ENCODE measurements at places on chromosomes 4 and X. TPM values are rescaled to one million over a fixed set of nuclear protein-coding genes. Genes with fewer than 3 reads are reported as not detected.
A peak's percentile ranks its signal among the peaks of the same experiment; 100 is the strongest.

Gene CHRNA9
- not detected for total RNA-seq

Gene SEPTIN6
- total RNA-seq = 204 TPM

Gene CPLX1
- 3.6 TPM for total RNA-seq

Gene ENPEP
- 0.16 TPM for total RNA-seq

Gene PPAT
- 50.1 TPM for total RNA-seq

Gene IGBP1
- total RNA-seq = 64.3 TPM

Gene PF4V1
- total RNA-seq = not detected

Gene GPAT3
- total RNA-seq = 5.6 TPM

DNA sequence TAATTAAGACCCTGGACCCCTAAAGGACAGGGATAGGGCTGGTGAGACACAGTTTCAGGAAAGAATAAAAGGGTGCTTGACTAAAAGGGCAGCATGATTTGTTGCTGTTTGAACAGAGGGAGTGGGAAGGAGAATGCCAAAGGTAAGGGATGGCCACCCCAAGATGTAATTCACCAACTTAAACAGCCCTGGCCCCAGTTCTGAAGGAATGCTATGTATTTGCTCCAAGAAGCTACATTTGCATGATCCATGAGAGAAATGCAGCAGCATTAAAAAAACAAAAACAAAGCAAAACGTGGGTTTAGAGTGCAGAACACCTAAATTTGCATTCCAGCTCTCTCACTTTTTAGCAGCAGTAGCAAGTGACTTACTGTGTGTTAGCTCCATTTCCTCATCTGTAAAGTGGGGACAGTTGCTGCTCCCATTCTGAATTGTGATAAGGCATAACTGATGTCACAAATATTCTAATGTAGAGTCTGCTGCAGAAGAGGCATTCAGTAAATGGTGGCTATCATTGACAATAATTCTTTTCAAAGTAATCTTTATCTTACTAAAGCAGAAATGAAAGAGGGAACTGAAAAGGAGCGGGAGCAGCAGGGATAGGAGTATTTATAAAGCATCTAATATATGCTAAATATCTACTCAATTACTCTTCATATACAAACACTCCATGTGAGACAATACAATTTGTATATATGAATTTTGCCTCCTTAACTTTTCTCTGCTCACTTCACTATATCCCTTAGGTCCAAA is 115.8 kb downstream of the PPARGC1A start:
- no peak for ATAC-seq

DNA sequence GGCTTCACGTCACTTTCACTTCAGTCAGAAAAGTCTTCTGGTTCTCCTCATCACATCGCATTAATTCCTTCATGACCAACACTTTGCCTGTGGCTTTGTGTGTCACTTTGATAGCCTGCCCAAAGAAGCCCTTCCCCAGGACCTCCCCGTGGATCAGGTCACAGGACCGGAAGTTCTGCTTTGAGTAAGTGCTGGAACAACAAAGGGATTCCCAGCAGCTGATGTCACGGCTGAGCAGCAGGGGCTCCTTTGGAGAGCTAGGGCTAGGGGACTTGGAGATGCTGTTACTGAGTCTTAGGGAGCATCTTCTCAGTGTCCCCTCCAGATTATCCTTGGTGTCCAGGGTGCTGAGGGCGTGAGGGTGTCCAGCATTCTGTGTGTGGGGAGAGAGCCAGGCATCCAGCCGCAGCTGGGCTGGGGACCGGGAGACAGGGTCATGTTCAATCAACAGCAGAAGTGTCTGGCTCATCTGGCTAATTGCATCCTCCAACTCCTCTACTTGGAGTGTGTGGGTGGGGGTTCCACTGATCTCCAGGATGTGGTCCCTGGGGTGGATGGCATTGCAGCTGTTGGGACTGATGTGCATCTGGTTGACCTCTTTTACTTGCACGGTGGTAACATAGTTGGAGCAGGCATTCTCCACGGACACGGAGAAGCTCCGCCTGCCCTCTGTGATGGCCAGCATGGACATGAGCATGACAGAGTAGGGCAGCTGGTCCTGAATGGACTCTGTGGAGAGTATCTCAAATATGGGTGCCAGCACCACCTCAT is 39.2 kb upstream of the ARHGAP6 start:
- no peak for ATAC-seq

- ATAC-seq = no peak
Observed at GRCh38 chr4:182600093-182600492, 317.1 kb downstream of the DCTD start.

DNA sequence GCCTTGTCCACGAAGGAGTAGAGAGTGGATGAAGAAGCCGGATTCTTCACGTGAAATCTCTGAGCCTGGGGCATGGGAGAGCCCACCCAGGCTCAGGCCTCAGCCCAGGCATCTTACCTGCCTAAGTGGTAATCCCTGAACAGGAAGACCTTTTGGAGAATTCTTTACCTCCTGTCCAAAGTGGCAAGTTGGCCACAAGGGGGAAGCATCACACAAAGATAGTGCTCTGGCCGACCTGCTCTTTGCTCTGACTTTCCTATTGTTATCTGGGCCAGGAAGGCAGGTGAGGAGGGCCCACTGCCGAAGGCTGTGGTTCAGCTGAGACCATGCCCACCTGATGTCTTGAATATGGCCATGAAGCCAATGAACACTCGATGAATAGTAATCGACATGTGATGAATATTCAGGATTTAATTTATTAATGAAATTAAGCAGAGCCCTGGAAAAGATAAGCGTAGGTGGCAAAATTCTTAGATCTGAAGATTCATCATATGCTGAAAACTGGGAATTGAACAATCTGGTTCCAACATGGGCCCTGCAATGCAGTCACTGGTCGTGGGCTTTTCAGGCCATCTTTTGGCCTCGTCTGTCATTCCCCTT is 93.8 kb downstream of the PDGFRA start:
- peak; percentile 64 for ATAC-seq

- no peak for ATAC-seq
Observed at GRCh38 chrX:19593690-19594089, 78.4 kb upstream of the MAP3K15 start.

DNA sequence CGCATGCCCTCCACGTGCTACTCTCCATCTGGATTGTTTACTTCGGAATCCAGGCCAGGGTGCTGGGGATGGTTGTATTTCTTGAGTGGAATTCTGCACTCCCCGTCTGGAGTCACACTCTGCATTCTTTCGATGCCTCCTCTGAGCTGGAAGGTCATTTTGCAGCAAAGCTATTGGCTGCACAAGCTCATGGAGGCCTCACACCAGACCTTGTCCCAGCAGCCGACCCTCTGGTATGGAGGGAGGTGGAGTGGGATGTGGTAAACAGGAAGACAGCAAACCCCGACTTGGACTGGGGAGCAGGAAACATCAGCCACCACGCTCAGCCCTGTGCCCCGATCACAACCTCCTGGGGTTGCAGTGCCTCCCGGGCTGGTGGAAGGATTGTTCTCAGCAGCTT is 225.3 kb upstream of the LNX1 start:
- no peak for ATAC-seq

DNA sequence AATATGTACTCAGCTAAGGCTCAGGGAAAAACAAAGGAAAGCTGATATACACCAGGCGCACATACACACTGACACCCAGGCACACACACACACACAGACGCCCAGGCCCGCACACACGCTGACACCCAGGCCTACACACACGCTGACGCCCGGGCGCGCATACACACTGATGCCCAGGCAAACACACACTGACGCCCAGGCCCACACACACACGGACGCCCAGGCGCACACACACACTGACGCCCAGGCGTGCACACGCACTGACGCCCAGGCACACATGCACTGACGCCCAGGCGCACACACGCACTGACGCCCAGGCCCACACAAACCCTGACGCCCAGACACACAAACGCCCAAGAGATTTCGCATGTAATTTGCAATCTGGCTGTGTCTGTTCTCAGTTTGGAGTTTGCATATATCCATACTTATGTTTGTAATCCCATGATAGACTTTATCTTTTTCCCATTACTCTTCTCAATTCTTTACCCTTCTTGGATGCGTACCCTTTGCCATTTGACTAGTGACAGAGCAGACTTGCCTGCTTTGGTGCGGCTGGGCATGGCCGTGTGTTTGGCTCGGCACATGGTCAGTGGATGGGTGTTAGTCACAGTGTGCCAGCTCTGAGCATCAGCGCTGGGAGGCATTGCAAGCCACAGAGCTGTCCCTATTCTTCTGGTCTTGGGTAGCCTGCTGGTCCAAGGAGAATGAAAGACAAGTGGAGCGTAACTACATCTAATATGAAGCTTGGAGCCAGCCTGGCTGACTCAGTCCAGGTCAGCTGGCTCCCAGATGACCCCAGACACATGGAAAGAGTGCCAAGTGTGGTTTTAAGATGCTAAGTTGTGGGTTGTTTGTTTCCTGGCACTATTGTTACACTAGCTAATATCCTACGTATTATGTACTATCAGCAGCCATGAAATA is 632.4 kb upstream of the ZFP42 start:
- ATAC-seq = no peak

DNA sequence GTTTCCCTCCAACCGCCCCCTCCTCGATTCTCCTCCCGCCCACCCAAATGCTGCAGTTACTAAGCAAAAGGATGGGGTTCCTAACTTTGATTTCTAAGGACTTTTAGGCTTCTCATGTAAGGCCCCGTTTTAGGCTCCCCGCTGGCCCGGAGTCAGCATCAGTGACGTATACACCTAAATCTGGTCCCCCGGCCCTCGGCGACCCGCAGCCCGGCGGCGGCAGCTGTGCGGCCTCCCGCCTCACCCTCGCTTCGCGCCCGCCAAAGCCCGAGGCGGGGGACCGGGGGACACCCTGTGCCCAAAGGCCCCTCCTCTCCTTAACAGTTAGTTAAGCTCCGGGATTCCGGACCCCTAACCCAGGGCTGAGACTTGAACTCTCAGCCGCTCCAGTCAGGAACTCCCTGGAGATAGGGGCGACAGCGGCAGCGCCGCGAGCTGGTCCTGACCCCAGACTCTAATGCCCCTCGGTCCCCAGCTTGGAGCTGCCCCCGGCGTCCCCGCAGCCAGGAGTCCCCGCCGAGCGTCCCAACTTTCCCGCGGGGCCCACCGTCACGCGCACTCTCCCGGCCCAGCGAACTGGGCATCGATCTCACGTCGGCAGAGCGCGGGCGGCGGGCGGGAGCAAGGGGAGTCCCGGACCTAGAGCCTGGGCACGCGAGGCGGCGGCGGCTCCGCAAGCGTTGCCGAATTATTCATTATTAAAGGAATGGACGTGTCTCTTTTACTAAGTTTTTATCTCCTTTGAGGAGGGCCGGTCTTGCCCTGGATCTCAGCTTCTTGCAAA is 1.5 kb upstream of the NR3C2 start:
- no peak for ATAC-seq

- ATAC-seq = no peak
Observed at GRCh38 chr4:76716658-76717057, 181.3 kb downstream of the SOWAHB start.

DNA sequence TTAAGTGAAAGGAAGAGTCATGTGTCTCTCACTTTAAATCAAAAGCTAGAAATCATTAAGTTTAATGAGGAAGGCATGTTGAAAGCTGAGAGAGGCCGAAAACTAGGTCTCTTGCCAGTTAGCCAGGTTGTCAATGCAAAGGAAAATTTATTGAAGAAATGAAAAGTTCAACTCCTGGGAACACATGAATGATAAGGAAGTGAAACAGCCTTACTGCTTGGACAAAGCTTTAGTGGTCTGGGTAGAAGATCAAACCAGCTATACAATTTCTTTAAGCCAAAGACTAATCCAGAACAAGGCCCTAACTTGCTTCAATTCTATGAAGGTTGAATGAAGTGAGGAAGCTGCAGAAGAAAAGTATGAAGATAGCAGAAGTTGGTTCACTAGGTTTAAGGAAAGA is 24.9 kb downstream of the RHOH start:
- no peak for ATAC-seq

DNA sequence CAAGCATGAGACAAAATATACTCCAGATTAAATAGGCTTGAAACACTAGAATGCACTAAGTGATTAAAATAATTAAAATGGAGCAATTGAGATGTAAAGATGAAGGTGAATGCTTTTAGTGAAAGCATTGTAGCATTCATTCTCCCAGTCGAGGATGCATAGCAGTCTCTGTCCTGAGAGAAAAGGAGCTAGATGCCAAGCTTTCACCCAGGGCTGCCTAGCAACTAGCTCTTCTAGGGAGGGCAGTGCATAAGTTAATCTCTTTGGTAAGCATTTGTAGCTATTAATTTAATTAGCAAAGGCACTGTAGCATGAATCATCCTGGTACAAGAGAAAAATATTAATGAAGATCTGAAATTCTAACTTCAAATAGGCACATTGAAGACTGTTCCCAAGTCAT is 1014.8 kb downstream of the C4orf33 start:
- no peak for ATAC-seq

DNA sequence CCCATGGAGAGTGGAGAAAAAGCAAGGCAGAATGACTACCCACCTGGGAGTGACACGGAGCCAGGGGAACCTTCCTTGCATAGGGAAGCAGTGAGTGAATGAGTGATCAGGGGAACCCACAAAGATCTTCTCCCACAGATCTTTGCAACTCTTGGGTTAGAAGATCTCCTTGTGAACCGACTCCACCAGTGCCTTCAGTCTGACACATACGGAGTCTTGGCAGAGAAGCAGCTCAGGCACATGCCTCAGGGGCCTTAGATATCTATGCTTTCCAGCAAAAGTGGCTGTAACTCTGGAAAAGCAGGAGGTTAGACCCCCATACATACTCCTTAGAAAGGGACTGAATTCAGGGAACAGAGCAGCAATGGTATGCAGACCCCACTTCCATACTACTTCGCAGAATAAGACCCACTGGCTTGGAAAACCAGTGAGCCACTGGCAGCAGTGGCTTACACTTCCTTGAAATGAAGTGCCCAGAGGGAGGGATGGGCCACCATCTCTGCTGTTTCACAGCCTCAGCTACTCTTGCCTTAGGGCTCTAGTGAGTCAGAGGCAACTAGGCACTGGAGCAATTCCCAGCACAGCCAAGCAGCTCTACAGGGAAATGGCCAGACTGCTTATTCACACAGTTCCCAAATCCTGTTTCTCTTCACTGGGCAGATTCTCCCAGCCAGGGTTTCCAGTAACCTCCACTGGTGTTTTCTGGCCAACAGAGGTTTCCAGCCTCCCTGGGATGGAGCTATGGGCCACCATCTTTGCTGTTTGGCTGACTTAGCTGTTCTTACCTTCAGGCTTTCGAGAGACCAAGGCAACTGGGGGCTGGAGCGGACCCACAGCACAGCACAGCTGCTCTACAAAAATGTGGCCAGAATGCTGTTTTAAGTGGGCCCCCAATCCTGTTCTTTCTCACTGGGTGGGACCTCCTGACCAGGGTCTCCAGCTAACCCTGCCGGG is 82.8 kb upstream of the TCEAL2 start:
- ATAC-seq = no peak

DNA sequence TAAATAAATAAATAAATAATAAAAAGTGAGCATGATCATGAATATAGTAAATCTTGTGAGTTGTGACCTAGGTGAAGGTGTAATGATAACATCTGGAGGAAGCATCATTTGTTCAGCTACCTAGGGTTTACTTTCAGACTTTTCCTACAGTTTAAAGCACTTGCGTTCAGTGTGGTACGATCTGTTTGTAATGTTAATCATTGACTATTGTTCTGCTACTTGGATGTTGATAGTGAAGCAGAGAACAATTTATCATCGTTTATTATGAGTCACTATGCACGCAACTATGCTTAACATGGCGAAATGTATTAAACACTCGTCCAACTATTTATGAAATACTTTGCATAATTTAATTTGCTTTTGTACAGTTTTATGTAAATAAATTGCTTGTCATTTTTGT is 426.2 kb downstream of the PCDH7 start:
- no peak for ATAC-seq

GRCh38 chr4:73311428-73311827 is 52.8 kb upstream of the ANKRD17 start:
- no peak for ATAC-seq

All from activated T-helper 17 cell treated with anti-CD3 and anti-CD28 coated beads, Interleukin-2, amount 50 U/mL, for 72 hours (primary cell).